Stimulated activated CD4-positive, alpha-beta T cell treated with anti-CD3 and anti-CD28 coated beads, TNF-alpha, amount 100 ng/mL, for 1 hour (primary cell): ENCODE measurements at places on chromosomes 13 and 19.

DNA sequence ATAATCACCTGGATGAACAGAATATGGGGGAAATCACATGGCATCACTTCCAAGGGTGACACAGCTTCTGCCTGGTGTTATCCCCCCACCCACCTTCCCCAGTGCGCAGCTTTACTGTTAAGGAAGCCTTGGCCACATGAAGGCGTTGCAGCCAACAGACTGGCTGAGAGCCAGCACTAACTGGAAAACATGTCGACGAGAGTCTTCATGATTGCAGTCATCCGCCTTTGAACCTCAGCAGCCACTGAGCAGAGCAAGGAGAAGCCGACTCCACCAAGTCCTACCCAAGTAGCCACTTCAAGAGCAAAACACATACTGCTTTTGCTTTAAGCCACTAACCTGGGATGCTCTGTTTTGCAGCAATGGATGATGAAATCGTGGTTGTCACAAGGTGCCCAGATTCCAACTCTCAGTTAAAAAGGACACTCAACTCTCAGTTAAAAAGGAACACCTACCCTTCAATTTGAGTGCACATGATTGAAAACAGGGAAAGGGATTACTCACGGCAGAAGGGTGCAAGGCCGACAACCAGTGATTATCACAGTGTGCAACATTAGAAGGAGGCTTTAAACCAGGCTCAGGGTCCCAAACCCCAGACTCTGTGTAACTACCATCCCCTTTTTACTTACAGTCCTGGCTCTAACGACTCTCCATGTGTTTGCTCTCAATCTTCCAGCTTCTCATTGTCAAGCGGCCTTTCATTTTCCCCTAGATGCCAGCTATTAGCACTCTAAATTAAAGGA, 149.1 kb downstream of the KLF12 start:
- DNase-seq, result peak; percentile 46

- DNase-seq, result no peak
Measured at GRCh38 chr19:42018503-42019193, 24.6 kb upstream of the ATP1A3 start.

DNA sequence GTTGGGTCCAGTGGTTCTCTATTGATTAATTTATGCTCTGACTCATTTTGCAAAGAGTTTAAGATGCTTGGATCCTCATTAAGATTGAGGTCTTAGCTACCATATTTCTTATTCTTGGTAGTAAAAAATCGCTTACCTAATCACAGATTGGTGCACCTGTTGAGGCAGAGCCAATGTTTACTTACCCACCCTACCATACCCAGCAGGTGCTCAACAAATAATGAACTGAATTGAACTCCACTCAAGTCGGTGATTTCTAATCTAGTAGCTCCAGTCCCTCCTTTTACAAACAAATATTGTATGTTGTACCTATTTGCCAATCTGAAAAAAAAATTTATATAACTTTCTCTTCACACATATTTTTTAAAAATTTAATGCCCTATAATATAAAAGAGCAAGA, 361.0 kb downstream of the FGF14 start:
- DNase-seq, result no peak

- DNase-seq, result no peak
Measured at GRCh38 chr19:40530091-40530901, 46.4 kb upstream of the SHKBP1 start.

GRCh38 chr13:45799451-45799850, 52.1 kb downstream of the SIAH3 start:
- DNase-seq, result no peak

DNA sequence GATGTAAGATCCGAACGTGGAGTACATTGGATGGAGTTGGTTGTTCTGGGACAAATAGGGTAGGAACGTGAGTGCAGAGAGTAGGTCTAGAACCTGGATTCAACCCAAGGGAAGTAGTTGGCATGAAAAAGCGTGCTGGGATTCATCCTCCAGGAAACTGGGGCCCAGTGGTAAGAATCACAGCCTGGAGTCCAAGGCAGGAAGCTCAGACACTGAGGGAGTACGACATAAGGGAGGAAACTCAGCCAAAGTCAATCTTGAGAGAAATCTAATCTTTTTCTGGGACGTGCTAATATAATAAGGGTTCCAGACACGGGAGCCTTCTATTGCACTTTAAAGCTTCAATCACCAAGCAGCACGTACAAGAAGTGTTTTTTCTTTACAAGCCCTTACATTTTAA, 46.4 kb downstream of the DLEU7 start:
- no peak for DNase-seq

GRCh38 chr13:113865427-113865826, 1.6 kb upstream of the GAS6 start:
- no peak for DNase-seq

- no peak for DNase-seq
Measured at GRCh38 chr13:36059321-36059720, 71.9 kb downstream of the DCLK1 start.

DNA sequence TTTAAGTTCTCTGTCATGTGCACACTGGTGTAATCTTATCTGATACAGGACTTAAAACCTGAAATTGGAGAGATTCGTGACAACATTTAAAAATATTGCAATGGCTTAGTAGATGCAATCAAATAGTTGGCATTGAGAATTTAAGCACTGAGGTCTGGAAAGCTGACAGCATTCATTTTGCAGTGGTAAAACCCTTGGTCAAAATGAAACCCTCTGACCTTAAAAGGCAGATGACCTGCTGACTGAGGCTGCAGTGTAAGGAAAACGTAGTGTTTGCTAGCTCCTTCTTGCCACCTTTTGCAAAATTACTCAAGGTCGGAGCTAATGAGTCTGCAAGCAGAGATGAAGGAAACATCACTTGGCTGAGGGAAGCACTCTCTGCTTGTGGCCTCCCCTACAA, 150.6 kb downstream of the KCTD12 start:
- no peak for DNase-seq

- DNase-seq, result no peak
Measured at GRCh38 chr19:51398096-51398704, 7.8 kb upstream of the C19orf84 start.

DNA sequence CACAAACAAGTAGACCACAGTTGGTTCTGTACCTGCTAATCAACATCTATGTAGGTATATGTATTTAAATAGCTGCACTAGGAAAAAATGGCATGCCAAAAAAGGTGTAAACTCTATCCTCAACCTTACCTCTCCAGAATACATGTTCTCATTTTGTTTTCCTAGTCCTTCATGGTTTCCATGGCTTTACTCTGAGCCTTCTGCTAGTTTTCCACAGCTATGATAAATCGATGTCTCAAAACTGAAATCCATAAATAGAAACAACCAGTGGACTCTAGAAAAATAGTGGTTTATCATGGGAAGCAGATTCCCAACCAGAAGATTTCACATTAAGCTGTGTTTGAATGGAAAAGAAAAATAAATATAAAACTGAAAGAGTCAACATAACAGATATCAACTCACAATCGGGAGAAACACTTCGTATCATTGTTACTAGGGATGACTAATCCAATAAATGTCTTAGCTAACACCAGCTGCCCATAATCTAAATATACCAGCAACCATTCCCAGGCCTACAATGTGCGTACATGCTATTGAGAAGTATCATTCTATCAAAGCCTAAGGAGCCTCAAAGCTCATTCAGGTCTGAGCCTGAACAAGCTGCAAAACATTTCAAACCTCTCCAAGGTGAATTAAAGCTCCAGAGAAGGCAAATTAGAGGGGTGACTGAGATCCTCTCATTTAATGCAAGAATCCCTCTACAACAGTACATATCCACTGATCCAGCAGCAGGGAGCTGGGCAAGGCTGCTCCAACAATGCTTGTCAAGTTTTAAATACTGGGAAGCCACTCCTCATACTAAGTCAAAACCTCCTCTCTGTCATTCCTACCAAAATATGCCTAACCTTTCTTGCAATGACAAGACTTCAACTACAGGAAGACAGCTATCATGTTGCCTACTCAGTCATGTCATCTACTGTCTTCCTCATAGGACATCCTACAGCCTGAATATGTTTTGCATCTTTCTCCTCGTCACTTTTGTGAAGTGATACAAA, 90.2 kb downstream of the KCTD12 start:
- DNase-seq, result no peak

- DNase-seq, result no peak
Measured at GRCh38 chr13:99326012-99326411, 18.8 kb upstream of the GPR183 start.

DNA sequence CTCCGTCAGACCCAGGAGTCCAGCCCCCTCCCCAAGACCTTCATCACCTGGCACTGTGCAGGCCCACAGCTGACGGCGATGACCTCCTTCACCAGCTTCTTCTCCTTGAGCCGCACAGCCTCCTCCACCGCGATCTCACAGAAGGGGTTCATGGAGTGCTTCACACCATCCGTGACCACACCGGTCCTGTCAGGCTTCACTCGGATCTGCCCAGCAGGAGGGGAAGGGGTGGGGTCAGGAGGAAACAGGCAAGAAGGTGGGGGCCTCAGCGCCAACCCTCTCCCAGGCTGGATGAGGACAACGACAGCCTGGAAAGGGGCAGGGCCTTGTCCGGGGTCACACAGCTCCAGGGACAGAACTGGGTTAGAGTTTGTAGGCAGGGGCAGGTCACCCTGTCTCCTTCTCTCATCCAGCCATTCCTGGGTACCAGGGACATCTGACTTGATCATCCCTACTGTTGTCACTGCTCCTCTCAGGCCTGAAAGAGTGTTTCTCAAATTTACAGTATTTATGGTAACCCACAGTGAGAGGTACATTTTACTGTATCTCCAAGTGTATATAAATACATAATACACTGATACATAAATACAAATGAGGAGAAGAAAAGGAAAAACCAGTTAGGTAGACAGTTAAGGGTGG, 12.0 kb downstream of the ETFB start:
- DNase-seq, result no peak

GRCh38 chr19:39405958-39406655, 540 bp upstream of the ZFP36 start:
- peak; percentile 90 for DNase-seq

- no peak for DNase-seq
Measured at GRCh38 chr13:73368608-73369007, 309.8 kb downstream of the KLF5 start.

GRCh38 chr13:113098162-113098732, 7.3 kb upstream of the F7 start:
- no peak for DNase-seq

DNA sequence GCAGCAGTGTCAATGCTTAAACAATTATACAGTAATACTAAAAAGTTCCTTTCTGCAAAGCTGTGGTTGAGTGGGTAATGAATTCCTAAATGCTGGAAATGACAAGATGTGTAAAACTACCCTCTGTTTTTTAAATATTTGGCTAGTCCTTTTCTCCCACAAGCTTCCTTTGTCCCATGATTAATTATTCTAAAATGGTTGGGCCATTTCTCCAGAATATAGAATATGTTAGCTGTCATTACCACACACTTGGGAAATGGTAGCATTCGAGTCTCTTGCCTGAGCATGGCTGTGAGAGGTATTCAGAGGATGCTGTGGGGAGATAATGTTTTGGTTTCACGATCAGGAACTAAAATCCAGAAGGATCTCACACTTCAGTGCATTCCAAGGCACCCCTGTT, 1185.8 kb downstream of the UQCRFS1 start:
- no peak for DNase-seq
